NCI-H1092 treated with DMSO at 0.1 percent for 48 hours (cell line): ENCODE measurements at places on chromosomes 7 and 10.

DNA sequence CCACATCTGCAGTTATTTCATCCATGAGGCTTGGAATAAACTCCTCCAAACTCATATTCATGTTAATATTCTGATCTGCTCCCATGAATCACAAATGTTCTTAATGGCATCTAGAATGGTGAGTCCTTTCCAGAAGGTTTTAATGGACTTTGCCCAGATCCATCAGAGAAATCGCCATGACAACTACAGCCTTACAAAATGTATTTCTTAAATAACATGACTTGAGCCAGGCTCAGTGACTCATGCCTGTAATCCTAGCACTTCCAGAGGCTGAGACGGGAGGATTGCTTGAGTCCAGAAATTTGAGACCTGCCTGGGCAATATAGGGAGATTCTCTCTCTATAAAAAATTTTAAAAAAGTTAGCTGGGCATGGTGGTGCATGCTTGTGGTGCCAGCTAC is 102.1 kb upstream of the TMEM168 start:
- DNase-seq, result no peak

GRCh38 chr7:52764492-52765169 is 270.8 kb upstream of the POM121L12 start:
- no peak for DNase-seq

GRCh38 chr7:24757353-24758275 is at the start of gene GSDME:
TSS of gene GSDME (minus strand) at chr7:24757464. CDS start at chr7:24749774, 7,690 bp downstream.
- no peak for DNase-seq

- no peak for DNase-seq
Measured at GRCh38 chr7:30988351-30989005, 24.7 kb downstream of the GHRHR start.

DNA sequence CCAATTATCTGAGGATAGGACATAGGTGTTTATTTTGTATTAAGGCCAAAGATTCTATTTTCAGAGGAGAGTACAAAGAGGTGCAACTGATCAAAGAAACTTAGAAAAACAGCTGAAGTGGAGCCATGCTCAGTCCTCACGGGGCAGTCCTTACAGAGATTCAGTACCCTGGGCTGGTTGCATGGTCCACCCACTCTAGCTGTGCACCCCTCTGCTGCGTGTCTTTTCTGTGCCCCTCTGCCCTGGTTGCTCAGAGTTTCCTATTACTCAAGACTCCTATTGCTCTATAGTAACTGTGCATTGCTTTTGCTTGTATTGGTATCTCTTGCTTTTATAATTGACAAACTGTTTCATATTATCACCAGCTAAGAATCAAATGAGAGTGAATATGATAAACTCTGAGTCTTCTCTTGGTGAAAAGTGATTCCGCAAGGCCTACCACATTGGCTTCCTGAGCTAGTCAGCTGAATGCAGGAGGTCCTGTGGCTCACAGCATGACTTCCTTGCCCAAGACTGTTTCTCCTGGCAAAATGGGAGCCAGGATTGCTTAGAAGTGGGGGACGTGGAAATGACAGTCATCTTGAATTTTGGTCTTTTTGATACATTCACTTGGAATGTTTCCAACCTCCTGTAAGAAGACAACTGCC is 137.0 kb downstream of the GLCCI1 start:
- no peak for DNase-seq

DNA sequence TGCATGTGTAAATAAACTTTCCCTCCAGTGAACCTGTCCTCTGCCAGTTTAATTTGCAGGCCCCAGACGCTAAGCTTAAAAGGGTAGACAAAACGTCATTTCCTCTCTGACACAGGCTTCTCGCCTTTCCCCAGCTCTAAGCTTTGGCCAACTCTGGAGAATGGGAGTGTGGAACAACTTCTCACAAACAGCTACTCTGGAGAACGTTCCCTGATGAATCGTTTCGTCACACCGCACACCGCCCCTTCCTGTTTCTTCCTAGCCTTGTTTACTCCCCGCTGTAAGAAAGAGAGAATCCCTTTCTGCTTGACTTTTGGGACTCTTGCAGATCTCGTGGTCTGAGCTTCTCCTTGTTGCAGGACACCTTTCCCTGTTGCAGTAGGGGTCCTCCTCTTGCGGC is 564.2 kb downstream of the TCERG1L start:
- DNase-seq, result no peak

DNA sequence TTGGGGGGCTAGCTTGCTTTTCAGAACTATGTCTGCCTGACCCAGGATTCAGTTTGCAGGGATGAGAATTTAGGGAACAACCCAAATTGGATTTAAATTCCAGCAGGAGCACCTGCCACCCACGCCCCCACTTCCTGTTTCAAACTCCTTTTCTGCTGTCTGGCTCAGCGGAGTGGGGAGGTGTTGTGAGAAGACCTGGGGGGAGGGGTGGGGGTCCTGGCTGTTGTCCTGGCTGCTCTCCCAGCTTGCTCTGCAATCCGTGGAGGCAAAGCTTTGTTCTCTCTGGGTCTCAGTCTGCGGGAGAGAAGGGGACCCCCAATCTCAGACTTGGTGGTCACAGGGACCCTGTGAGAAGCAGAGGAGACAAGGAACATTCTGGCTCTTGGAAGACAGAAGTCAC is 799 bp downstream of the KCNK18 start:
- no peak for DNase-seq

DNA sequence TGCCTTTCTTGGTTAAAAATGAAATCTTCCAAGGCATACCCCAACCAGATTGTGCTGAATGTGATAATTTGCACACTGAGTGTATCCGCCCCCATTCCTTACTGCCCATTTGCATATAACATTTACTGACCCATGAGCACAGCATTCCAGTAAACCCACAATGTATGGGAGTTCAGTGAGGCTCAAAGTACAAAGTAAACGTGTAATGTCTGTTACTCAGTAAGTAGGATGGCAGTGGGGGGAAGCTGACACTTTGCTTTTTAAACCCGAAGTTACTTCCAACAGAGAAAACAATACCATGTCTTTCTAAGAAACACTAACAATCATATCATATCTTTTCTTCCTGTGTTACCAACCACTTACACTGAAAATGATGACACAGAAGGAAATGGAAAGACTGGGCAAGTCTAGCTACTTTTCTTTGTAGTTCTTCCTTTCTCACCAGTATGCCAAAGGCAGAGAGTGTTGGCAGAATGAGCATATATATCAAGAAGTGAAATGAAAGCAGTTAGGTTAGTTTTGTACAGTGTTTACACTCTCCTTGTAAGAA is 27.1 kb upstream of the SOSTDC1 start:
- DNase-seq, result no peak

GRCh38 chr7:24656608-24657007 is 83.4 kb downstream of the PALS2 start:
- DNase-seq, result no peak

- no peak for DNase-seq
Measured at GRCh38 chr10:74079028-74079935, 71.3 kb downstream of the AP3M1 start.

DNA sequence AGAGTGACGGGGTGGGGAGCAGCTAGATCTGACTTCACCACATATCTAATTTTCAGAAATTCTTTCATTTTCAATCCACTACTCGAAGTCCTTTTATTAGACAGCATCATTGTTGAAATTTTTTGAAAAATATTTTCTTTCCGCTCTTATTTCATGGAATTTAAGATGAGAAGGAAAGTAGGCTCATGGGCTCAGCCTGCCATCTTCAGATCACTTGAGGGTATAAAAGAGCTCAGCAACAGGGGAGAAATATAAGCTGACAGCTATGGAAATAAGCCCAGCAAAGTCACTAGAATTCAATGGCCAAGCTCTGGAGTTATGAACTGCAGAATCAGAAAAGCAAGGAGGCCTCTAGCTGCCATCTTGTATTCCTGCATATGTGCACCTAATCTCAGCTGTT is 389.1 kb downstream of the XPNPEP1 start:
- no peak for DNase-seq

DNA sequence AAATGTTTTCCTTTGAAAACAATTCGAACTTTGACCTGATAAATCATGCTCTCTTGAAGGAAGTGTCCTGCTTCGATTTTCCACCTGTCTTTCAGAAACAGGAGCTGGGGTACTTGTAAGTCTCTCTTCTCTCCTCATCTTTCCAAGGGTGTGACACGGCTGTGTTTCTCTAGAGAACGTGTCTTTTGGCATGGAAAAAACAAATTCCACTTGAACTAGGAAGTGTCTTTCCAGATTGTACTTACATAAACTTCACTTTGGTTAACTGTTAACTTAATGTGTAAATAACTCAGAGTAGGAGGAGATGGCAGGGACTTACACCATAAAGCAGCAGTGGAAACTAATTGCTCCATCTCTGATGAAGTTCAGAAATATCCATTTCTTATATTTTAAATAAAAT is 4.2 kb upstream of the CALCR start:
- no peak for DNase-seq

DNA sequence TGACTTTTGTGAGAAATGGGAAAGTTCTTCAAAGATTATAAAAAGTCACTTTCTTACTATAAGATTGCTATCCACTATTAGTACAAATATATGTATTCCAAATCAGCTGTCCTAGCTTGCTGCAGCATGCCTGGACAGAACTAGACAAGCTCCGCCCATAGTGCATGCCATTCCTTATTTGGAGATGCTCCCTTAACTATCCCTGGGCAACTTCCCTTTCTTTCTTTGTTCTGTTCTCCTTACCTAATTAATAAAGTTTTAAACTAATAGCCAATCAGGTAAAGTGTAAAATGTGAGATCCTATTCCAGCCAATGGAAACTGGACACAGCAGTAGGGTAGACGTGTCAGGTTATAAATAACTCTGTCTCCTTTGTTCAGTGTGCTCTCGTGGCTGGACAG is 281.9 kb downstream of the CAMK1D start:
- no peak for DNase-seq

DNA sequence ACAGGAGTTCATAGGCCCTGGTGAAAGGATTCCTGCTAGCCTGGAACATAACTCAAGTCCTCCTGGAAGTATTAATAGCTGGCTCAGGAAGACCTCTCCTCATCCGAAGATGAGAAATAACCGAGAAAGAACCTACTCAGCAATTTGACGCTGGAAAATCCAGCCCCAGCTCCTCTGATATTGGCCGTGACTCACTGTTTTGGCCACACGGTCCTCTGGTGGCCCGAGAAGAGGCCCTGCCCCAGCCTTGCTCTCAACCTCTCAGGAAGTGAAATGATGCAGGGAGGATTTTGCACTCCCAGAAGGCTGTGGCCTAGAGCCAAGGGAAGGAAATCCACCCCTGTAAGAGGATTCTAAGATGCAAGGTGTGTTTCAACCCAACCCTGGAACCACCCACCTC is 121.6 kb downstream of the MTPAP start:
- DNase-seq, result no peak

GRCh38 chr7:27237735-27238334 is 4.8 kb upstream of the EVX1 start:
- DNase-seq, result no peak

DNA sequence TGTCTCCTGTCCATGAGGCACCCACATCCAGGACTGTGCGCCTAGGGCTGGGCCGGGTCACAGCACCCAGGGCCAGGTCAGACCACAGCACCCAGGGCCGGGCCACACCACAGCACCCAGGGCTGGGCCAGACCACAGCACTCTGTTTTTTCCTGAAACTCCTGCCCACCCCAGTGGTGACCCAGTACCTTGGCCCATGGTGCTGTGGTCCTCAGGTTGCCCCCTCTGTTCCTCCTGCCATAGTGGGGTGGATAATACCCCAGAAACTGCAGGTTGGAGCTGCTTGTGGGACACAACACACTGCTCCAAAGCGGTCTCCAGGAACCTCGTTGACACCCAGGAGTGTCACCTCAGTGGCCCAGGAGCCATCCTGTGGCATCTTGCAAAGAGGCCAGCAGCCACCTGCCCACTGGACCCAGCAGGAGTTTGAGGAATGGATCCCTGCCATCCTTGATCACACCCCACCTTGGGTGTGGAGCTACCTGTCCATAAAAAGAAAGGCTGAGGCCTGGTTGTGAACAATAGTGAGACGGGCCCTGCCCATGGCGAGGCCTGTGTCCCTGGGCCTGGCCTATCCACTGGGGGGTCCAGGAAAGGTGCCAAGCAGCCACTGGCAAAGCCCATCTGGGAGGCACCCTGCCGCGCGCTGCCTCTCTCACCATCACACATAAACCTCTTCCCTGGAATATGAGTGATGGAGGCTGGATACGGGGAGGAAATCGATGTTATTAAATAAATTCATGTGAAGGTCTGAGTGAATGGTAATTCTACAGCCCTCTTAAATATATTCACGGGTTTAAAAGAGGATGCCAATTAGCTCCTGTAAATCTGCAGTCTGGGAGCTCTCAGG is 89.0 kb downstream of the NKX6-2 start:
- no peak for DNase-seq

- DNase-seq, result no peak
Measured at GRCh38 chr7:18019555-18019954, 8.1 kb downstream of the PRPS1L1 start.
